Stimulated activated CD4-positive, alpha-beta T cell treated with anti-CD3 and anti-CD28 coated beads, TNF-alpha, amount 100 ng/mL, for 4 hours (primary cell): ENCODE measurements at places on chromosomes 5 and 9.

GRCh38 chr9:17222932-17223331, 88.1 kb downstream of the CNTLN start:
- no peak for DNase-seq

DNA sequence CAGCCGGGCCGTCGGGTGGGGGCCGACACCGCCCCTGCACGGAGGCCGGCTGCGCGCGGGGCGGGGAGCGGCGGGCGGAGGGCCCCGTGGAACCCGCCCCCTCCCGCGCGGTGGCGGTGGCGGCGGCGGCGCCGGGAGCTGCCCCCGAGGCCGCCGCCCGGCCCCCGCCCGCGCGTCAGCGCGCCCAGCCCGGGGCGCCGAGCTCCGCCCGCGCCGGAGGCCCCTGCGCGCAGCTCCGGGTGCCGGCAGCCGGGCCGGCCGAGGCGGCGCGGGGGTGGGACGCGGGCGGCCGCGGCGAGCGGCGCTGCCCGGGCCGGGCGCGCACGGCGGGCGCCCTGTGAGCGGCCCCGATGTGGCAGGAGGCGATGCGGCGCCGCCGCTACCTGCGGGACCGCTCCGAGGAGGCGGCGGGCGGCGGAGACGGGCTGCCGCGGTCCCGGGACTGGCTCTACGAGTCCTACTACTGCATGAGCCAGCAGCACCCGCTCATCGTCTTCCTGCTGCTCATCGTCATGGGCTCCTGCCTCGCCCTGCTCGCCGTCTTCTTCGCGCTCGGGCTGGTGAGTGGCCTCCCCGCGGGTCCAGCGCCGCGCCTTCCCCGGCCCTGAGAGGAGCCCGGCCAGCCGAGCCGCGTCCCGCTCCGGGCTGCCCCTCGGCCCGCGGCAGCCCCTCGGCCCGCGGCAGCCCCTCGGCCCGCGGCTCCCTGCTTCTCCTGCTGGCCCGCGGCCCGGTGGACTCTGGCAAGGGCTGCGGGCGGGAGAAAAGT, at the start of gene ADCY2:
ADCY2 (plus strand) TSS at position 192 of the 766 bp plus-strand sequence; CDS start at position 351, 159 bp downstream.
- DNase-seq, result no peak

DNA sequence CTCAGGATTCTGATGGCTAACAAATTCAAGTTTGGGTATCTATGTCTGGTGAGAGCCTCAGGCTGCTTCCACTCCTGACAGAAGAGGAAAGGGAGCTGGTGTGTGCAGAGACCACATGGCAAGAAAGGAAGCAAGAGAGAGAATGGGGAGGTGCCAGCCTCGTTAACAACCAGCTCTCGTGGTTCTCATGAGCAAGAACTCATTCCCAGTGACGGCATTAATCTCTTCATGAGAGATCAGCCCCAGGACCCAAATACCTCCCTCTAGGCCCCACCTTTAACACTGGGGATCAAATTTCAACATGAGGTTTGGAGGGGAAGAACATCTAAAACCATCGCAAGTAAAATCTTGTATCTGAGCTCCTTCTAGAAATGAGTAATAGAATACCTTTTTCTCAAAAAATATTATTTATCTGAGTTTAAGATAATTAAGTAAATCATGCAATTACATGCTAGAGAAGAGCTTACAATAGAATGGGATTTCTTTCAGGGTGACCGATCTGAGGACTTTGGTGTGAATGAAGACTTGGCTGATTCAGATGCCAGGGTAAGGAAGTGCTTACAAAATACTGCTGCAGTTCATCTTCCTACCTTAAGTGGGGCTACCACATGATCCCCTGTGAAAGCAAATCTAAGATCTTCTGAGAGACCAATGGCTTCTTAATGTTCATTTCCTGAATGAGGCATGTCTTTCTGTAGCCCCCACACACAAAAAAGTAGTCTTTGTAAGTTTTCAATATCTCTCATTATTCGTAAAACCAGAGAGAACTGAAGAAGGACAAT, 11.5 kb downstream of the ANXA1 start:
- no peak for DNase-seq

GRCh38 chr9:95381221-95381620, 63.7 kb upstream of the FANCC start:
- no peak for DNase-seq

GRCh38 chr5:73856997-73857396, 231.0 kb downstream of the ARHGEF28 start:
- DNase-seq, result no peak

DNA sequence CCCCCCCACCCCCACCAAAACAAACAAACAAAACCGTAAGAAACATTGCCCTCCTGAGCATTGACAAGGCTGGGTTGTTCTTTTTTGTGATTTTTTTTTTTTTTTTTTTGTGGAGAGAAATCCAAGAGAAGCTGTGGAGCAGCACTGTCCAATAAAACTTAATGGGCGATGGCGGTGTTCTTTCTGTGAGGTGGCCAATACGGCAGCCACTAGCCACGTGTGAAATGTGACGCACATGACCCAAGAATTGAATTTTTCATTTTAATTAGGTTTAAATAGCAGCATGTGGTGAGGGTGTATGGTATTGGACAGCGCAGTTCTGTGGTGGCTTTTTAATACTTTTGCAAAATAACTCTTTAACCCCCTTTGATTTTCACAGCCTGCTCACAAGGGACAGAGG, 251.1 kb downstream of the PDZD2 start:
- DNase-seq, result no peak

DNA sequence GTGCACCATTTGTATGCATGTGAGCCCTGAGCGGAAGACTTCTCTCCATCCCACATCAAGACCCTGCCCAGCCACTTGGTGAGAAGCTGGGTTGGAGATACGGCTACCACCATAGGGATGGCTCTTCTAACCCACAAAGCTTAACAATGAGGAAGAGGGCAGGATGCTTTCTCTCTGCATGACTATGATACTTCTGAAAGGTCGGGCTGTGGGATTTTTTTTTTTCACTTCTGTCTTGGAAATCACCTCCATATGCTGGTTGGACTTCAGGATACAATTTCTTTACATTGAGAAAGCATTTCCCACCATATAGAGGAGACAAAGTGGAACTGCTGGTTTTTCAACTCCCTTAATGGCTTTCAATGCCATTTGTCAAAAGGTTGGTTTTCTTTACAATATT, 30.5 kb downstream of the ZNF366 start:
- no peak for DNase-seq

- no peak for DNase-seq
Observed at GRCh38 chr5:55066277-55066676, 36.2 kb upstream of the GZMA start.

GRCh38 chr5:33102551-33102950, 338.2 kb upstream of the TARS1 start:
- no peak for DNase-seq

DNA sequence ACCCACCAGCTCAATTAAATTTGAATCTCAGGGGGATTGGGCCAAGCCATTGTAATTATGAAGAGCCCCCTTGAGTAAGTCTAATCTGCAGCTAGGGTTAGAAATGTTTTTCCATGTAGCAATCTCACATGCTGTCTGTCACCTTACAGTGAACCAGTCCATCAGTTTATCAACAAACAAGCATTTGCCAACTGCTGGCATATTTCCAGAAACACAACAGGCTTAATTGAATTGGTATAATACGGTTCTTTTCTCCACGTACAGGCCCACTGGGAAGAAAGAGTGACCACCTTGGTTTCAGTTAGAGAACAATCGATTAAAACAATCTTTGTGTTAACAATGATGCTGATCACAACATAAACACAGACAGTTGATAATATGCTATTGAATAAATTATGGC, 67.4 kb downstream of the NSUN2 start:
- DNase-seq, result no peak

DNA sequence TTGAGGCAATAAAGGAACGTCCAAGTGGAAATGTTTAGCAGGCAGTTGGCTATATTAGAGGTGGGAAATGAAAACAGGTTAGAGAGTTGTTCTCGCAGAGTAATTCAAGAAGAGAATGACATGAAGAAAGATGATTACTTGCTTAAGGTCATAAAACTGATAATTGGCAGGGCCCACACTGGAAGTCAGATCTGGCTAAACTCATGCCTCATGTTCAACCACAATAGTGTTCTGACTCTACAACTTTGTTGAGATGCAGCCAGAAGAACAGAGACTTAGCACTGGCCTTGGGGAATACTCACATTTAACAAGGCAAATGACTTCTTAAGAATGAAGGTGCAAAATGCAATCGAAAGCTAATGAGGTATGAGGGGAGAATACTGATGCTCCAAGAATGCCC, 27.2 kb upstream of the TNFSF8 start:
- no peak for DNase-seq

DNA sequence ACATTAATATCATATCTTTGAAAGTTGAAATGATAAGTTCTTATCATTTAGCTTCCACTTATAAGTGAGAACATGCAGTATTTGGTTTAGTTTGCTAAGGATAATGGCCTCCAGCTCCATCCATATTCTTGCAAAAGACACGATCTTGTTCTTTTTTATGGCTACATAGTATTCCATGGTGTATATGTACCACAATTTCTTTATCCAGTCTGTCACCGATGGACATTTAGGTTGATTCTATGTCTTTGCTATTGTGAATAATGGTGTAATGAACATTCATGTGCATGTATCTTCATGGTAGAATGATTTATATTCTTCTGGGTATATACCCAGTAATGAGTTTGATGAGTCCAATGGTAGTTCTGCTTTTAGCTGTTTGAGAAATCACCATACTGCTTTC, 135.0 kb upstream of the PRR16 start:
- no peak for DNase-seq

DNA sequence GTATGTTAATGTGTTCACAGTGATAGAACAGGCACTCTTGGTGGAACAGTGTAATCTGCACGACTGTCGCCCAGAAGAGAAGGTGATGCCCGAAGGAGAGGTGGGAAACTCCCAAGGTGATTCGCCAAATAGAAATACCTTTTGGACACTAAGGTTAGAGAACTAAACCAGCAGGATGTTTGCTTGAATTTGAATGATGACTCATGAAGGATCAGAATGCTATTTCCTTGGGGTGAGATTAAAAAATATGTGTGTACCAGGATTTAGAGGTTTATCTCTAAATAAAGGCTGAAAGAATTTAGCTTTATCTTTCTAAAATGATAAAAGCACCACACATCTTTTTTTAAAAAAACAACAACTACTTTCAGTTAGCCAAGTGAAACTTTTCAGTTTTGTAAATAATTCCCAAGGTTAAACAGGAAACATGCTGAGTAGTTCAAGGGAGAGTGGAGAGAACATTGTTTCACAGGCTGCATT, 297.4 kb upstream of the TAS2R1 start:
- no peak for DNase-seq

GRCh38 chr9:87708546-87708945, 17.4 kb upstream of the CTSL start:
- no peak for DNase-seq

GRCh38 chr5:153463806-153464205, 26.7 kb upstream of the GRIA1 start:
- DNase-seq, result no peak

DNA sequence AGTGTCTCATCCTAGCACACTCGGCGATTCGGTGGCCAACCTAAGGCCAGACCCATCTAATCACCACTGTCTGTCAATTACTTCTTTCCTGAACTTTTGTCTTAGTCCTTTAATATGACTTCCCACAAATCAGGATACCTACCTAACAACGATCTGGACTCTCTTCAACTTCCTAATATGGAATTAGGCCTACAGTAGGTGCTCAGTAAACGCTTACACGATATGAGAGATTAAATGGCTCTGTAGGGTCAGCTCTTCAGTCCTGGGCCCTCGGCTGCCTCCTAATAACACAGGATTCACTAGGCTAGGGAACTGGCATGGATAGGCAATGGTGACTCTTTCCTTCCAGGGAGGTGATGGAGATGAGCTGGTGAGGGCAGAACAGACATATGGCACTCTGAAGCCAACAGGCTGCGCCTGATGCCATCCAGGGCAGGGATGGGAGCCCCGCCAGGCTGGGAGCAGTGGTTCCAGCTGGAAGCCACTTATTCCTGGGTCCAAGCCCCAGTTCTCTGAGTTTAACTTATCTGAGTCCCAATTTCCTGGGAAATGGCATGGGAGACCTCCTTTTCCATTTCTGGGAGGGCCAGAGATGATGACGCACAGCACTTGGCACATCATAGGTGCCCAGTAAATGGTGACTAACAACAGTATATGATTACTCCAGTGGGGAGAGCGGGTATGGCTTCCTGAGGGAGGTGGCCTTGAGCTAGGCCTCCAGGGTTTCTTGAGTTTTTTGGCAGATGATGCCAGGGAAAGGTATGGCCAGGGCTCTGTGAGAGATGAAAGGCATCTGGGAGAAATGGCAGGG, 7.3 kb downstream of the PDGFRB start:
- DNase-seq, result no peak

DNA sequence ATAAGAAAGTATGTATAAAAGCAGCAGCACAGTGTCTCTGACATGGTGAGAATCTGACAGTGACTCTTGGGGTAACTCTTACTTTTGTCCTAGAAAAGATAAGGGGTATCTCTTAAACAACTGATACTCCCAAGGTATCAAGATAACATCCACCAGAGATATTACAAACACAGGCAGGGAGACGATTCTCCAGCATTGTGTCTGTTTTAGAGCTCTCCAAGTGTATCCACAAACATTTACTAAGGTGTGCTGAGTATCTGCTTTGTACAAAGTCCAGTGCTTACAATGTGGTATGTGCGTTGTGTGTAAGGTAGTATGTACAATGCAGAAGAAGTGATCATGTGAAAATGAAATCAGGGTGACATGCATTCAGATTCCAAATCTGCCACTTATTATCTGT, 4.4 kb upstream of the TMEM245 start:
- no peak for DNase-seq

GRCh38 chr9:14311956-14312685, 1.8 kb downstream of the NFIB start:
- no peak for DNase-seq

GRCh38 chr5:39099831-39100230, 25.6 kb upstream of the RICTOR start:
- DNase-seq, result no peak

DNA sequence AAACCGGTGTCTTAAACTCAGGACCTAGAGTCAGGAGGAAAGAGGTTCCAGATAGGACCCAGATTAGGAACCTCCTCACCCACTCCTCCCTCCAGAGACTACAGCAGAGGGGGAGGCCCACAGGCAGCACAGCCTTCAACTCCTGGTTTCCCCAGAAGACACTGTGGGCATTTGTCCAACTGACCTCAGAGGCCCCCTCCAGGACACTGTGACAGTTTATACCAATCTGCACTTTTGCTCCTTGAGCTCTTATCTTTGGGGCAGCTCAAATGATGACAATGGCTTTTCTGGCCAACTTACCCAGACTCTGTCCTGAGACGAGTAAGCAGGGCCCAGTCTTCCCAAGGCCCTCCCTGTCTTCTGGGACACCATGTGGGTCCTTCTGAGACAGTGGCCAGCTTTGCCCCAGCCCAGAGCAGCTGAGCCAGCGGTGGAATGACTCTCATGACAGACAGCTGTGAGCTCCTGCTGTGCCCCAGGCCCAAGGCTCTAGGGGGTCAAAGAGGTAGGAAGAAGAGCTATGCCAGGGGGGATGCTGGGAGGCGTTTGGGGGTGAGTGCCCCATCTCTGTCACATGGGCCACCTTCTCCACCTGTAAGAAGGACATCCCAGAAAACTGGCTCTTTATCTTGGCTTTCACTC, 14.3 kb downstream of the OR2V2 start:
- no peak for DNase-seq

GRCh38 chr5:16600946-16601345, 15.9 kb downstream of the RETREG1 start:
- DNase-seq, result no peak
